Spinal cord (tissue), 10 donors: ENCODE measurements at places on chromosomes 1 and 21. TPM values are rescaled to one million over a fixed set of nuclear protein-coding genes. Genes with fewer than 3 reads are reported as not detected.

The CHI3L1 gene
- total RNA-seq = 14.2 TPM

The TMEM269 gene
- 0.11 TPM for total RNA-seq

The AKR7A3 gene
- 2.0 TPM for total RNA-seq

The TSTD1 gene
- total RNA-seq = 25.5 TPM

The CYP4B1 gene
- total RNA-seq = 0.59 TPM

The KPRP gene
- not detected for total RNA-seq

The TFB2M gene
- total RNA-seq = 8.1 TPM

The CDC7 gene
- 22.9 TPM for total RNA-seq

The DAB1 gene
- total RNA-seq = 14.2 TPM

The FNBP1L gene
- 85.5 TPM for total RNA-seq

The CSDE1 gene
- total RNA-seq = 727 TPM

DNA sequence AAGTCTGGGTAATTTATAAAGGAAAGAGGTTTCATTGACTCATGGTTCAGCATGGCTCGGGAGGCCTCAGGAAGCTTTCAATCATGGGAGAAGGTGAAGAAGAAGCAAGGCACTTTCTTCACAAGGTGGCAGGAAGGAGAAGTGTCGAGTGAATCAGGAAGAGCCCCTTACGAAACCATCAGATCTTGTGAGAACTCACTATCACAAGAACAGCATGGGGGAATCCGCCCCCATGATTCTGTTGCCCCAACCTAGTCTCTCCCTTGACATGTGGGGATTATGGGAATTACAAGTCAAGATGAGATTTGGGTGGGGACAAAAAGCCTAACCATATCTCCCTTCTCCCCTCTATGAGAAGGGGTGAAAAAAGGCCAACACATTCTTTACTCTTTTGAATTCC is 11.2 kb upstream of the IVNS1ABP start:
- no peak for DNase-seq

DNA sequence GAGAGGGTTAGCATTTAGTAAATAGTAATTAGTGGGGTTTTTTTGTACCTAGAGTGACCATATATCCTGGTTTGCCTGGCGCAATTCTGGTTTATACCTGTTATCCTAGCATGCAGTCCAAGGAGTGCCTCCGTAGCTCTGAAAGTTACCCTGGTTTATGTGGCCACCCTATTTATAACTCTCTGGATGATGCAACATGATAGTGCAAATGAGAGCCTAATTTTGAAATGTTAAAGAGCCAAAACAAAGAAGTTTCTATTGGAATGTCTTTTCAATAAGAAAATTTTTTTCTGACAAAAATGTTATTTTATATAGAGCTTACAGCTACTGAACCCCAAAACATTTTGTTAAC is 5.7 kb downstream of the AHCYL1 start:
- DNase-seq = no peak

DNA sequence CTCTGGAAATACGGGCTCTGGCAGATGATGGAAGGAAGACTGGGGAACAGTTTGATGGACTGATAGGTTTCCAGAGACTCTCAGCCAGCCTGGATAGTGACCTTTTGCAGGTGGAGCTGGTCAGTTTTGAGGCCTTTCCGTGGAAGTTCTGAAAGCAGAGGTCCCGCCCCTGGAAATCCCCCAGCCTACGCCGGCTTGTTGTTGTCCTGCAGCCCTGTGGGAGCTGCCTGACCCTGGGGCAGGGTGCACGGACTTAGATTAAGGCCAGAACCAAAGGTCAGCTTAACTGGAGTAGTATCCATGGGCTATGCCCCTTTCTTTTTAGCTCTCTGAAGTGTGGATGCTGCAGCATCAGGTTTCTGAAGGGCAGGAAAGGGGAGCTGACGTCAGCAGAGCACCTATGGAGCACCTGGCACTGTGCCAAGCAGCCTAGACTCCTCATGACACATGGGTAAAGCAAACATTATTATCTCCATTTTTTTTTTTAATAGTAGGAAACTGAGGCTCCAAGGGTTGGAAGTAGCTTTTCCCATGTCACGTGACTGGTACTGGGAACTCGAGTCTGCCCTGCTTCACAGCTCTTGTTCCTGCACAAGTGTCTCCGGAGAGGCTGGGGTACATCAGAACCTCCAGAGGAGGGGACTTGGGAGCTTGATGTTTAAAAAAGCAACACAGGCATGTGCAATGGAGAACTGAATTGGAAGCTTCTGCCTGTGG is 38.5 kb downstream of the IER5 start:
- no peak for DNase-seq

DNA sequence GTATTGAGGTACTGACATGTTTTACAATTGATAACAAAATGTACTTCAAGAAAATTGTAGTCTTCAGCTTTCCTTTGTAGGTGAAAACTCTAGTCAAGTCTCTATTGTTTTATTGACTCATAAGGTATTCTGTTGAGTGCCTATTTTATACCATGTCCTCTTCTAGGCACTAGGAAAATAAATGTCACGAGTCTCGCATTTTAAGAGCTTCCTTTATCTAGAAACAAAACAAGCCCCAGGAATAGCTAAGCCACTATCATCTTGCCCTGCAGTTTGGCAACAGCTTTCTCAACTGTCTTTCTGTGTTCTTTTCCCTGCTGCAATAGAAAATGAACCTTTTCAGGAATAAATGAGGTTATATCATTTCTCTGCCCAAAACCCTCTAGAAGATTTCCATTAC is 288.5 kb upstream of the NEGR1 start:
- peak; percentile 7 for DNase-seq

- no peak for DNase-seq
Observed at GRCh38 chr1:18642278-18643095, 11.8 kb downstream of the PAX7 start.

- no peak for DNase-seq
Observed at GRCh38 chr1:44511769-44512168, 106.7 kb downstream of the RNF220 start.

GRCh38 chr1:166470441-166470840 is 303.6 kb upstream of the FAM78B start:
- no peak for DNase-seq

DNA sequence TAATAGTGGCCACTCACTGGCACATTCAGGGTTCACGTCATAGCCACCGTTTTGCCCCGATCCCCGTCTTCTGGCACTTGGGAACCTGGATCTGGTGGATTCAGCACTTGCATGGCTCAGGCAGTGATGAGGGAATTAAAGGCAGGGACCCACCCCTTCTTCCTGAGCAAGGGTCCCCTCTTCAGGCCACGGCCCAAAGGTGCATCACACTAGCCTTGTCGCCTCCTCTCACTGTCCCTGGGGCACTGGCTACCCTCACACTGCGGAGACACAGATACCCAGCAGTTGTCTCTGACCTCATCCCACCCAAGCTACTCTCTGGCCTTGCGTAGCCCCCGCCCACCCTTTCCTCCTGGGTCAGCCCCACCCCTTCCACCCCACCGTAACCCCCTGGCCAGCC is 19.9 kb upstream of the LDLRAP1 start:
- no peak for DNase-seq

- DNase-seq = no peak
Observed at GRCh38 chr1:18128298-18128697, 20.7 kb downstream of the IGSF21 start.

GRCh38 chr21:32426592-32427051 is 14.1 kb downstream of the EVA1C start:
- peak; percentile 4 for DNase-seq

DNA sequence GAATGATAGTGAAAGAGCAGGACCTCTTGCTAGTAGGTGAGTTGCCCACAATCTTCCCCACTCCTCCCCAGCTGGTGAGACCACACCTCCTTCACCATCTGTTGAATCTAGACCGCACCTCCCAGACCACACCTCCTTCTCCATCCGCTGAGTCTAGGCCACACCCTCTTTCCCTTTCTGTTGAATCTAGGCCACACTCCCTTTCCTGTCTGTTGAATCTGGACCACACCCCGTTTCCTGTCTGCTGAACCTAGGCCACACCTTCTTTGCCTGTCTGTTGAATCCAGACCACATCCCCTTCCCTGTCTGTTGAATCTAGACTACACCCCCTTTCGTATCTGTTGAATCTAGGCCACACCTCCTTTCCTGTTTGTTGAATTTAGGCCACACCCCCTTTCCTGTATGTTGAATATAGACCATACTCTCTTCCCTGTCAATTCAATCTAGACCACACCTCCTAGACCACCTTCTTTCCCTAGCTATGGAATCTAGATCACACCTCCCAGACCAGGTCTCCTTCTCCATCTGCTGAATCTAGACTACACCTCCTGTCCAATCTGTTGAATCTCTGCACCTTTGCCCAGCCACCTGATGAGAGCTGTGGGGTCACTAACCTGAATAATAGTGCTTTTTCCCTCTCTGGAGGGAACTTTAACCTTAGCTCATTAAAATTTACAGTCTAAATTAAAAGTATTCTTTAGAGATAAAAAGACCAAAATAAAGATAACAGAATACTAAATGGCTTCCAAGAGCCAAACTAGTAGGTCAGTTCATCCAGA is 116.3 kb downstream of the DAB1 start:
- no peak for DNase-seq

DNA sequence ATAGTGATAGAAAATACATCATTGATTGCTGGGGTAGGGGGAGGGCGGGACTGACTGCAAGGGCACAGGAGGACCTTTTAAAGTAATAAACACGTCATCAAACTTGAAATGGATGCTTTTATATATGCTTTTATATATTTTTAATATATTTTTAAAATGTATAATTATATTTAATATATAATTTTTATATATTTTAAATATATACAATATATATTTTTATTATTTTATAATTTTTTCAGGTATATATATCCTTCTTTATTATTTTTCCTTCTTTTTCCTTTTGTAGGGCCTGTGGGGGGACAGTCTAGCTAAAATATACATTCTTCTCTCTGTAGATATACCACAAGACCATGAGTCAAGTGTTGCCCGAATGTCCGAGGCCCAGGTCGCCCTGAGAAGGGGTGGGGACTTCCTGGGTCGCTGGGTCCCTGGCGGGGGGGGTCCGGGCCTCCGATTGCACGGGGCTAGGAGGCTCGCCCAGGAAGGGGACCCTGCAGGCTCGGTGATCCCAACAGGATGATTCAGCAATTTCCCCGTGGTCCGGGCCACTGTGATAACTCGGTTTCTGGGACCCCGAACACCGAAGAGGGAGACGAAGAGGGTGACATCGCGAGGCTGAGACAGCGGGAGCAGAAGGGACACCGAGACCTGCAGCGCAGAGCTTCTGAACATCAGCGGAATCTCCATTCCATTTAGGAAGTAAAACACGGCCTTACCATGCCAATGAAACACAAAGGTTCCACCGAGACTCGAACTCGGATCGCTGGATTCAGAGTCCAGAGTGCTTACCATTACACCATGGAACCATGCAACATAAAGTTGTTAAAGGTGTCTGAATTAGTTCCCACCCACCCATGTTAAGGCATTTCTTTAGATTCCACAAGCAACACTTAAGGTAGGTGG is 112.5 kb upstream of the NBPF11 start:
- DNase-seq = peak; percentile 41

GRCh38 chr1:86471291-86471690 is 2.6 kb downstream of the CLCA1 start:
- DNase-seq = no peak

DNA sequence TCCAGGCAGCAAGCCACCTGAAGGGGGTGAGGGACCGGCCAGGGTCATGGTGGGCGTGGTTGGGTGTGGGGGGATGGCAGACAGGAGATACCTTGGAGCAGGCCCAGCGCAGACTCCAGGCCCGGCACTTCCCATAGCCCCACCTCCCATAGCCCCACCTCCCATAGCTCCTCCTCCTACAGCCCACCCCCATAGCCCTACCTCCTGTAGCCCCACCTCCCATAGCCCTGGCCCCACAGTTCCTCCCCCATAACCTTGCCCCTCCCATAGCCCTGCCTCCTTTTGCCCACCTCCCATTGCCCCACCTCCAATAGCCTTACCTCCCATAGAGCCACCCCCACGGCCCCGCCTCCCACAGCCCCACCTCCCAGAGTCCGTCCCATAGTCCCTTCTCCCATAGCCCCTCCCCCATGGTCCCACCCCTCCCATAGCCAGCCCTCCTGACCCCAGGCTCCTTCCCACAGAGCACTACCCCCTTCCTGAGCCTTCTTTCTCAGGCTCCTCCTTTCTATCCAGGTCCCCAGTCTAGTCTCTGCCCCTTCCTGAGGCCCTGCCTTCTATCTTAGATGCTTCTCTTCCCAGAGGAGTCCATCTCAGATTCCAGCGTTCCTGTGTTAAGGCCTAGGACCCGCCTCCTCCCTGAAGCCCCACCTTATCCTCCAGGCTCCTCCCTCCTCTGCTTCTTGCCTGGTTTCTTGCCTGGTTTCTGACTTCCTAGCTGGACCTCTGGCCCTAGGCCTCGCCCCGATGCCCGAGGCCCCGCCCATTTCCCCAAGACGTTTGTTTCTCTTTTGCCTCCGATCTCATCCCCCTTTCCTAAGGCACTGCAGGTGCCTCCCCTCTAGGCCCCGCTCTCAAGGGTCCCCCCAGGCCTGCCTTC is 46.8 kb downstream of the PTPRU start:
- no peak for DNase-seq

GRCh38 chr1:3771108-3772026 is 1.2 kb upstream of the SMIM1 start:
- no peak for DNase-seq

DNA sequence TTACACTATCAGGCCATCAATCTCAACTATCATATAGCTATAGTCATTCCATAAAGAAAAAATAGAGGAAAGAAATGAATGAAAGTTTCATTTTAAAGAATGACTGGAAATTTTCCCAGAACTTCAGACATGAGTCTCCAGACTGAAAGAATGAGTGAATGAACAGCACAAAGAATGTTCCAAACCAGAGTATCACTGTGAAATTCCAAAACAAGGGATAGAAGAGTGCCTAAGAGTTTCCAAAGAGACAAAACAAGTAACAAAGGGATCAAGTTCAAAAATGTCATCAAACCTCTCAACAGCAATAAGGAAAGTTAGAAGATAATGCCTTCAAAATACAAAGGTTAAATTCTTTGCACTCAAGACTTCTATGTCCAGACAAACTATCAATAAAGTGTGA is 114.9 kb downstream of the DENND1B start:
- no peak for DNase-seq

DNA sequence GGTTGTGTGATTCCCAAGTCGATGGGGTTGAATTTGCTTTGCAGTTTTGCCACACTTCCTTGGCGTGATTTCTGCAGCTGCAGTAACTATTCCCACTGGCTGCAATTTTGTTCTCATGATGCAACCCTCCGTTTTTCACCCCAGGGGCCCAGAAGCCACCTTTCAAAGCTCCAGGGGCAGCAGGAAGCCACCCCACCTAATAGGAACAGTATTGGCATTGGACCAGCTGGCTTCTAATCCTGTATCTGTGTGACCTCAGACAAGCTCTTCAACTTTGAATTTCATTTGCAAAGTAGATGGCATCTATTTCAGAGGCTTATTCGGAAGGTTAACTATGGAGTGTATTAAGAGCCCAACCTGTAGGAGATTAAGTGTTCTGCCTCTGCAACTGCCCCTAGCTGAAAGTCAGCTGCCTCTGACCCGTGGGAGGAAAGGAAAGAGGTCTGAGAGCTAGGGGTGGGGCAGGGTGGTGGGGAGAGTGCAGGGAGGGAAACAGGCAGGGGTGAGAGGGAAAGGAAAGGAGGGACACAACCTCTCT is 12.6 kb downstream of the C1orf115 start:
- no peak for DNase-seq

DNA sequence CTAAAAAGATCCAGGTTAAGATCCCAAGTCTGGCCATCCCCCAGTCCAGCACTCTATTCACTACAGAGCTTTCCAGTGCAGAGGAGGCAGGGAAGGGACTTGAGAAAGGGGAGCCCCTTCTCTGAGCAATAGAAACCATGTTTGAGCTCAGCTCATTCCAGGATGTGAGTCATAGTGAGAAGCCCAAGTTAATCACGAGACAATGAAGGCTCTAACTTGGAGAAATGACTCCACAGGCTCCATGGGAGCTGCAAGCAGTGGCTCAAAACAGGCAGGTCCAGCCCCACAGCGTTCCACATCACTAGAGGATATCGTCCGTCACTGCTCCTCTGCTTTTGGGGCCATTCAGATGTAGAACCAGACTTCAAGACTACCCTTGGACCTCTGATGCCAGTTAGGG is 59.1 kb downstream of the CAMK2N1 start:
- no peak for DNase-seq
